ENCODE measurements at places on chromosomes 11 and 22.

GRCh38 chr11:20203831-20204230 is 43.6 kb upstream of the DBX1 start:
- no peak for DNase-seq

GRCh38 chr11:2798951-2799761 is 86.4 kb downstream of the CDKN1C start:
- no peak for DNase-seq

- no peak for DNase-seq
Observed at GRCh38 chr22:26314656-26315055, 114.4 kb upstream of the ASPHD2 start.

DNA sequence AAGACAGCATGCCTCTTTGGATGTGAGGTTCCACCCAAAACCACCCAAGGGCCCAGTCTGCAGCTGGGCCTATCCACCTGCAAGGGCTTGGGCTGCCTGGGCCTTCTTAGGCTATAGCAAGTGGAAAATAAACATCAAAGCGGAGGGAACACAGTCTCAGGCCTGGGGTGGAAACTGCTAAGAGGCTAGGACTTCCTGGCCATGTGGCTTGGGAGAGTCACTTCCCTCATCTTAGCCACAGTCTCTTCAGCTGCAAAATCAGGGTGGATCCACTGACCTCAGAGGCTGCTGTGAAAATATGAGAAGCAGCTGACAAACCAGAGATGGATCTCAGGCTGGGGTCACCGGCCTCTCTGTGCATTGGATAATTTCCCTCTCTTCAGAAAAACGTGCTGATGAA is 30.6 kb upstream of the TFIP11 start:
- no peak for DNase-seq

DNA sequence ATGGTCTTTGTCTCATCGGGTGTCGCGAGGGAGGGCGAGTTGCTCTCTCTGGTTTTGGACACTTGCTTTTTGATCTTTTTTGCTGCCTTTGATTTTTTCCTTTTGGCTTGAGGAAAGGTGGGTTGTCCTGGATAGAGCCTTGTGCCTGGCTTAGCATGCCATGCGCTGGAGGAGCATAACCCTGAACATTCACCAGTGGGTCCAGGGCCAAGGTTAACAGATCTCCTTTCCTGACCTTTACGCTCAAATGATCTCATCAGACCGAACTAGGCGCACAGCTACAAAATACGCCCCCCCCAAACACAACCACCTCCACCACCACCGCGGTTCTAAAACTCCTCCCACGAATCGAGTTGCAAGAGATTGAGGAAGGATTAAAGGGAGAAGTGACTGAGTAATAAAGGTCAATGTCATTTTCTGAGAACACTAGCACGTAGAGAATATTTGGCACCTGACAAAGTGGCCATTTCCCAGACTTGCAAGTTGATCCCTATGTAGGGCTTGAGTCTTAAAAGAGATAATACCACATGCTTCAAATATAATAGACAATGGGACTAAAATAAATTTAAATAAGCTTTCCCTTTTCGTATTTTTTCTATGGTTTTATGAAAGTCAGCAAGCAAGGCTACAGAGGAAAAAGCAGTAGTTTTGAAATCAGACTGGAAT is 48.7 kb upstream of the CADM1 start:
- DNase-seq = no peak

GRCh38 chr11:18191376-18191775 is 18.7 kb downstream of the MRGPRX4 start:
- no peak for DNase-seq

DNA sequence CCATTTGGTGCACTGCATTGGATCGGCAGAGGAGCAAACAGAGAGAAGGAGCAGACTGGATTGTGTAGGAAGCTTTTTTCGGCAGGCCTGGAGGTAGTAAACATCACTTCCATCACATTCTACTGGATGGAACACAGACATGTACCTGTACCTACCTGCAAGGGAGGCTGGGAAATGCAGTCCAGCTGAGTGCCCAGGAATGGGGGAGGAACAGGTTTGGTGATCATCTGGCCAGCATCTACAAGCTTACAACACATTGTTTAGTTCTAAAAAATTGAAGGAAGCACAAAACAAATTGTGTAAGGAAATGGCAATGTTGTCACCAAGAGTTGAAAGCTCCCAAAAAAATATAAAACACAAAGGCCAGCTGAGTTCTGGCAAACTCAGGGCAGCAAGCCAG is 19.1 kb downstream of the SMIM38 start:
- DNase-seq = no peak

DNA sequence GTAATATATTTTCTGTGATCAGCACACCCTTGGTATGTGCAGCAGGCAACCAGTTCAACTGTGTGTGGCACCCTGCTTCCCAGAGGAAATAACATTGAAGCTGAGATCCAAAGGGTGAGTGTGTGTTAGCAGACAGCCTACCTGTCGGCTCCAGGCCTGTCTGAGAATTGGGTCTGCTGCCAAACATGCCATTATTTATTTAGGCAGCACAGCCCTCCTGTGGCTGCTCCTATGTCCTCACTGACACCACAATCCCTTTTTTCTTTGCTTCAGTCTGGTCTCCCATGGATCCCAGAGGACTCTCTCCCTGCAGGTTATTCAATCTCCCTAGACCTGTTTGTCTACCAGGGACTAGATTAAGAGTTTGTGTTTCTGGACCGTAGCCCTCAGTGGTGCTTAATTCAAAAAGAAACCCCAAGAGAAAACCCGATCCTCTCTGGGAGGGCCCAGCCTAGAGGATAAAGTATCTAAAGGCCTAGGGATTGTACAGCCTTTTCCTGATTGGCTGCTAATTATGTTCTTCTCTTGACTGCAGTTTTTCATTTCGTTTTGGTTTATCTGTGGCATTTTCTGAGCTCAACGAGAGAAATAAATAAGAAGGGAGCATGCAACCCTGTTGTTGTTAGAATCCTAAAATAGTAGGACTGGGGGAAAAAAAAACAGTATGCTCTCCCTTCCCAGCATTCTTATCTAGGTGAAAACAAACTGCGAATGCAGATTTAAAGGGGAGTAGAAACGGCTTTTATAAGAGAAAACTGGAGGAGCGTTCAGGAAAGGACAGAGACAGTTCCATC is 24.1 kb downstream of the KCNE3 start:
- no peak for DNase-seq

DNA sequence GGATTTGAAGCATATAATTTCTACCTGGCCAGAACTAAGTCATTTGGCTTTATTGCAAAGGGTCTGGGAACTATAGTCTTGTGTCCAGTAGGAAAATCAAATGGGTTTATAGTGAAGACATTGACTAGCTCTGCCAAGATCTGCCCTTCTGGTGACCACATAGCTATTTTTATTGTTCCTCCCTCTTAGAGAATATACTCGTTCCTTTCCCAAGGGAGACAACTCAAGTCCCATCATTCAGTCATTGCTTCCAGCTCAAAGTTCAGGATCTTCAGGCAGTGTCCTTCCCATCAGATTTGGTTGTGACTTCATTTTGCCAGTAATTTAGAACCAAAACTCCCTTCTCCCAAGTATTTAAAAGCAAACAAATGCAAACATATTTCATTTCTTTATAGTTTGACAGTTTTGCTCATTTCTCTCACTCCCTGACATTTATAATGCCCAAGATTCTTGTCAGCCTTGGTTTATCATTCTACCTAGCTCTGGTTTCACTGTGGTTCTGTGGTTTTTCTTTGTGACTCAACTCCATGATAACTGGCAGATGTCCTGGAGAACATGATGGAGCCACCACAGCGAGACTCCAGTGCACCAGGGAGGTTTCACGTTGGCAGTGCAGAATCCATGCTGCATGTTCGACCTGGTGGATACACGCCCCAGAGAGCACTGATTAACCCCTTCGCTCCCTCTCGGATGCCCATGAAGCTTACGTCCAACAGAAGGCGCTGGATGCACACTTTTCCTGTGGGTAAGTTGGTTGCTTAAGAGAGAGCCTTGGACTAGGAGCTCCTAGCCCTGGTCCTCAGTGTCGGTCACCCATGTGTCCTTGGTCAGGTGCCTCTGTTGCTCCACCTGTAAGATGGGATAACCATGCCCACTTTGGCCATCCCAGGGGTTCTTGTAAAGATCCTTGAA is 64.9 kb downstream of the DEPDC5 start:
- no peak for DNase-seq

DNA sequence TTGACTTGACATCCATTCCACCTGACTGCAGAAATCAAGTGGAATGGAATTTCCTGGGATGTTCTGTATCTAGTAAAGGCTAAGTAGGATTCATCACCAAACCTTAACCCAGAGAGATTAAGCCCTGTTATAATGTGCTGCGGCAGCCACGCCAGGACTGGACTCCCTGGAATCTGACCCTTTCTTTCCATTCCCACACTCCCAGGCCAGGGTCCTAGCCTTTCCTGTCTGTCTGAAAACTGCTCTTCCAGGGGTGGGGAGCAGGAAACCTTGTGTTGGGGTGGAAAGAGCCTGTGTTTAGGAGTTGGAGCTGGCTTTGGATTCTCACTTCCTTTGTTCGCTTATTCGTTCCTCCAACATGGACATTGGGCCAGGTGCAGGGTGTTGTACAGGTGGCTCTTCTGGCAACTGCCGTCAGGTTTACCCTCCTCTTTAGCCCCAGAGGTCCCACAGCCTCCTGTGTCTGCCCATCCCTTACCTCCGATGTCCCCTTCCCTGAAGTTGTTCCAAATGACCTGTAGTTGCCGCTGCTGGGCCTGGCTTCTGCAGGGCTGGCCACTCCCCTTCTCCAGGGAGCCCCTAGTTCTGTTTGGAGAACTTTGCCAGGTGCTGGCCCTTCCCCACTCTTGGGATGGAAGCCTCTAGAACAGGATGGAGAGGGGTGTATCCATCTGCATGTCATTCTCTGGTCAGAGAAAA is 20.5 kb upstream of the PARVB start:
- no peak for DNase-seq

DNA sequence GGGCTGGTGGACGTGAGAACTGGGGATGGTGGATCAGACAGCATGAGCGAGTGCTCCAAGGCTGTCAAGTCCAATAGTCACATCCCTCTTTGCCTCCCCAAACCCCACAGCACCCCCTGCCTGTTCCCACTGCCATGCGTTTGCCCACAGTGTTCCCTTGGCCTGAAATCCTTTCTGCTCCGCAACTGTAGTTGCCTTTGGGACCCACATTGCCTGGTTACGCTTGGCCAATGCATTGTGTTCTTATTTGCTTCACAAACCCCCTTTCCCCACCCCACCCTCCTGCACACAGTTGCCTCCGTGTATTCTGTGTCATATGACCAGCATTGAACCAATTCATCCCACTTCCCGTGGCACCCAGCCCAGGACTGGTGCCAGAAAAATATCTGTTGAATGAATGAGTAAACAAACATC is 2.1 kb upstream of the KIAA0930 start:
- no peak for DNase-seq

GRCh38 chr22:43308836-43309235 is 34.3 kb downstream of the SCUBE1 start:
- no peak for DNase-seq

GRCh38 chr11:117037279-117037974 is 60.8 kb downstream of the SIK3 start:
- DNase-seq = no peak

DNA sequence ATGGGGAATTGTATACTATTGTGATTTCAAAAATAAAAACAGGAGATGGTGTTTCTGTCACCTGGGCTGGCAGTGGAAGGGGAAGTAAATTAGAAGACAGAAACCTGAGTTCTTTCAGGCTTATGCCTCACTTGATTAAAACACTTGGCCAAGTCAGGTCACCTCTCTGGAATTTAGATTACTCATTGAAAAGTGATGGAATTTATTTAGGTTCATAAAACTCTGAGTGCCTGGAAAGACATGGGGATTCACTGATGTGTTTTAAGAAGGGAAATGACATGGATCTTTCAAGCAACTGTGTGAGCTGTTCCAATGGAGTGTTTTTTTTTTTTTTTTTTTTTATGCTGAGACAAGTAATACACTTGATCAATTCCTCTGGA is 400.1 kb downstream of the TMEM135 start:
- DNase-seq = no peak

DNA sequence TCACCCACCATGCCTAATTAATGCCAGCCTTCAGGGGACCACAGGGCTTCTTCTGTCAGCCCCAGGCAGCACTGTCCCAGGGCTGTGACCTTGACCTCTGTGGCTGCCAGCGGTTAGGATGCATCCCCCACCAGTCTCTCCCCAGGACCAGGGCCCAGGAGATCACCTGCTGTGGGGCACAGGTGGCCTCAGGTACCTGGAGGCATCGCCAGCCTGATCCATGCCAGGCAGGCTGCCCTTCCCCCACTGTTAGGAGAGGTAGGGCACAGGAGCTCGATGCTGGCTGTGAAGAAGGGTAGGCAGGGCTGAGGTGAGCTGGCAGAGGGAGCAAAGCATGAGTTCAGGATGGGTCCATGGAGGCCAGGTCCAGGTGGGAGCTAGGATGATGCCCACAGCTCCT is 16.7 kb upstream of the MDK start:
- no peak for DNase-seq

DNA sequence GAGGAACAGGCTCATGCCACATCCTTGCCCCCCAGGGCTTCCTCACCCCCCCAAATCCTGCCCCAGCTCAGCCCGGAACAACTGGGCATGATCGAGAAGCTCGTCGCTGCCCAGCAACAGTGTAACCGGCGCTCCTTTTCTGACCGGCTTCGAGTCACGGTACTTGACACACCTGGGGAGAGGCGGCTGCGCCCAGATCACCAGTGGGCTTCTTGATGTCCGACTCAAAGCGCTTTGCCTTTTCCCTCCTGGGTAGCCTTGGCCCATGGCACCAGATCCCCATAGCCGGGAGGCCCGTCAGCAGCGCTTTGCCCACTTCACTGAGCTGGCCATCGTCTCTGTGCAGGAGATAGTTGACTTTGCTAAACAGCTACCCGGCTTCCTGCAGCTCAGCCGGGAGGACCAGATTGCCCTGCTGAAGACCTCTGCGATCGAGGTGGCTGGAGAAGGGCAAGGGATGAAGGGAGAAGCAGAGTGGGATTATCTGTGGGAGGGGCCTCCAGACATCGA is 3.5 kb downstream of the NR1H3 start:
- no peak for DNase-seq

- no peak for DNase-seq
Observed at GRCh38 chr11:118544647-118545010, 13.6 kb downstream of the TMEM25 start.

DNA sequence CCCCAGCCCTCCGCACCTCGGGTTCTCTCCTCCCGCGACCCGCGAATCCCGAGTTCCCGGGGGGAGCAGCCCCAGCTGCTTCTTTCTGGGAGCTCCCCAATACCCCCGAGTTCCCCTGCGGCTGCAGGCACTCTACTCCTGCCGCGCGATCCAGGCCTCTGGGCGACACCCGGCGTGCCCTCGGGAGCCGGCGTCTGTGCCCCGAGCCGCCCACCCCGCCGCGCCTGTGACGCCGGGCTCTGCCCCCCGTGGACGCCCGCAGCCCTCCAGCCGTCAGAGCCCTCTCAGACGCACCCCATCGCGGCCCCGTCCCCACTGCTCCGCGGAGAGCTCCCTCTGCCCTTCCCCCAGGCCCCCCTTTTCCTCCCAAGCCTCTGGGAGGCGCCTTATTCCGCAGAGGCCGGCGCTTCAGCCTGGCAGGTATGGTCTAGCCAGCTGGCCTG is 422 bp downstream of the GLB1L2 start:
- no peak for DNase-seq

GRCh38 chr11:107151158-107151557 is 132.9 kb upstream of the GUCY1A2 start:
- DNase-seq = no peak

- DNase-seq = no peak
Observed at GRCh38 chr11:87545858-87546257, 508.1 kb downstream of the TMEM135 start.

- DNase-seq = peak; percentile 83
Observed at GRCh38 chr11:65329944-65330403, 3.7 kb upstream of the DPF2 start.

GRCh38 chr11:111429066-111429506 is 50.0 kb upstream of the POU2AF1 start:
- no peak for DNase-seq

All from AG04450 (cell line).